ENCODE measurements at places on chromosomes 6 and 20.

- peaks cover 3% of the 10 kb centered on the region for H3K4me1 ChIP-seq
- no peak overlapping the region for H3K27ac ChIP-seq
- DNase-seq = no peak
- H3K4me3 ChIP-seq = no peak overlapping the region
- H3K36me3 ChIP-seq = no peaks in the 10 kb centered on the region
- peaks cover 6% of the 10 kb centered on the region for H3K27me3 ChIP-seq
Observed at GRCh38 chr6:138397128-138398122, 6.6 kb upstream of the HEBP2 start.

DNA sequence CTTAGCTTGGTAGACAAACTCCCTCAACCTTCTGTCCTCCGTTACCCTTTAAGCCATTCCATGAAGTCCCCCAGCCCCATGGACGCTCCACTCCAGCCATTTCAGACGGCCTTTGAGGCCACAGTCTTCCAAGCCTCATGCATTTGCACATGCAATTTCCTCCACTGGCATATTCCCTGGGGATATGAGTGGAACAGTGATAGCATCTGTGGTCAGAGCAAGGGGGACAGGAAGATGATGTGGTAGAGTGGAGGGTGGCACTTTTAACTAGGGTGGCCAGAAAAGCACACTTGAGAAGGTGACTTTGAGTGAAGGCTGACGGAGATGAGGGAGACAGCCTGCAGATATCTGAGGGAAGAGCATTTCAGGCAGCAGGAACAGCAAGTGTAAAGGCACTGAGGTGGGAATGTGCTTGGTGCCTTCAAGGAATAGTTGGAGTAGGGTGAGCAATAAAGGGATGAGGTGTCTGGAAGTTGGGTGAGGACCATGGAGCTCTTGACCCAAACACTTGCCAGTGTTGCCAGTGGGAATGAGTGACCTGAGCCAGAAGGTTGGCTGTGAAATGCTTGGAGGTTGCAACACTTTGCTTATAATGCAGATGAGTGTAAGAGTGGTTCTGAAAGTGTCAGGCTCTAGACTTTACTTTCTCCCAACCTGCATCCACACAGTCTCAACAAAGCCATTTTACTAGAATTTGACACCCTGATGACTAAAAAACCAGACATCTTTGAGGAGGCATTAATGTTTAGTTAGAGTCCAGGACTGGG is 275.6 kb upstream of the SUPT3H start:
- no peak overlapping the region for H3K4me3 ChIP-seq
- no peaks in the 10 kb centered on the region for H3K36me3 ChIP-seq
- H3K4me1 ChIP-seq = peaks cover 10% of the 10 kb centered on the region
- H3K27me3 ChIP-seq = no peaks in the 10 kb centered on the region
- no peak for DNase-seq

GRCh38 chr6:105476978-105477377 is 74.1 kb upstream of the PREP start:
- peaks cover 13% of the 10 kb centered on the region for H3K27me3 ChIP-seq
- H3K27ac ChIP-seq = no peak overlapping the region
- H3K4me3 ChIP-seq = no peak overlapping the region
- DNase-seq = no peak

GRCh38 chr6:6317386-6317785 is 3.1 kb downstream of the F13A1 start:
- no peak overlapping the region for H3K4me3 ChIP-seq
- no peaks in the 10 kb centered on the region for H3K36me3 ChIP-seq
- peaks cover 1% of the 10 kb centered on the region for H3K4me1 ChIP-seq

- DNase-seq = no peak
- no peak overlapping the region for H3K4me3 ChIP-seq
- H3K27ac ChIP-seq = no peak overlapping the region
Observed at GRCh38 chr20:36666181-36666740, 20.3 kb upstream of the SLA2 start.

DNA sequence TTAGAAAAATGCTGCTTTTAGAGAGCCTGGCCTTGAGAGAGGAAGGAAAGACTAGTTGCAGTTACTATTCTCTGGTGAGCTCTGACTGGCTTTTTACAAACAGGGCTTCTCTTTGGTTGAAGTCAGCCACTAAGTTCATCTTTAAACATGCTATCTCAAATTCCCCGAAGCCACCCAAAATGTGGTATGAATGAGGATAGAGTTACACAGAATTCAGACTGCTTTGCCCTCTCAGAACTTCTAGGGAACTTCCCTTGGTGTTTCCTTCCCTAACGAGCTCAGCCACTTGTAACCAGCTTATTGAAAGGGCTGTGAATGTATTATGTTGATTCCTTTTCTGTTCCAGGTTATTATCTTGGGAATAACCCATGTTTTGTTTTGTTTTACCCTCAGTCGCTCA is 73.5 kb downstream of the EFHC1 start:
- H3K27ac ChIP-seq = no peak overlapping the region
- no peaks in the 10 kb centered on the region for H3K27me3 ChIP-seq

DNA sequence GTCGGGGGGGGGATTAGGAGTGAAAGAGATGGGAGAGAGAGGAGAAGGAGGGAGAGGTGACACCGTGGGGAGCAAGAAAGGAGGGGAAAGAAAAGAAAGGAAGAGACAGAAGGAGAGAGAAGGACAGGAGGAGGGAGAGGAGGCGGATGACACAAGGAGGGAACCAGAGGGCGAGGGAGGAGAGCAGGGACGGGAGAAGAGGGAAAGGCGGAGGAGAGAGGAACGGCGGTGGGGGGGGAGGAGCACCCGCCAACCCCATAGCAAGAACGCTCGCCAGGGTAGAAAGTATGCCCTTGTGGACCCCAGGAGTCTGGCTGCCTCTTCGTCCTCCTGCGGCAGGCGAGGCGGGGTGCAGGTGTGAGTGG is 4.5 kb upstream of the INSM1 start:
- H3K4me1 ChIP-seq = peaks cover 56% of the 10 kb centered on the region
- DNase-seq = peak; percentile 32
- H3K36me3 ChIP-seq = no peaks in the 10 kb centered on the region
- peak overlapping the region; percentile 25 for H3K4me3 ChIP-seq

- DNase-seq = no peak
- no peak overlapping the region for H3K27ac ChIP-seq
- H3K4me3 ChIP-seq = no peak overlapping the region
- no peaks in the 10 kb centered on the region for H3K36me3 ChIP-seq
Observed at GRCh38 chr6:122760330-122760729, 19.2 kb upstream of the FABP7 start.

DNA sequence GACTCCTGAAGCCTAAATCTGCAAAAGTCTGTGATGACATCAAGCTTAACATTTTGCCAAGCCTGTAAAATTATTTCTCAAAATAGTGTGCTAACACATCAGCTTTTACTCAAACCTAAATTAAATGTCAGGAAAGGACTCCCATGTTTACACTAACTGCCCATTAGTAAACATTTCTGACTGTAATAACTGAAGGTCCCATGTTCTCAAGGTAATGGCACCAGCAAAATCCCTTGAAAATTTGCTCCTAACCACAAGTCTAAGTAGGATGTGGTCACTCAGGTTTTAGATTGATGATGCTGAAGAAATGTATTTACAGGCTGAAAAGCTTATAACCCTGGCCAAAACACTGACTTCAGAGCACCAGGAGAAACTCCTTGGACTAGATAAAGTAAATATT is 33.0 kb downstream of the BACH2 start:
- H3K27ac ChIP-seq = peak overlapping the region; percentile 95
- no peak for DNase-seq
- H3K4me3 ChIP-seq = no peak overlapping the region

GRCh38 chr6:45174045-45174444 is 154.1 kb upstream of the RUNX2 start:
- H3K27me3 ChIP-seq = no peaks in the 10 kb centered on the region
- no peak for DNase-seq
- H3K27ac ChIP-seq = no peak overlapping the region
- peaks cover 4% of the 10 kb centered on the region for H3K36me3 ChIP-seq

DNA sequence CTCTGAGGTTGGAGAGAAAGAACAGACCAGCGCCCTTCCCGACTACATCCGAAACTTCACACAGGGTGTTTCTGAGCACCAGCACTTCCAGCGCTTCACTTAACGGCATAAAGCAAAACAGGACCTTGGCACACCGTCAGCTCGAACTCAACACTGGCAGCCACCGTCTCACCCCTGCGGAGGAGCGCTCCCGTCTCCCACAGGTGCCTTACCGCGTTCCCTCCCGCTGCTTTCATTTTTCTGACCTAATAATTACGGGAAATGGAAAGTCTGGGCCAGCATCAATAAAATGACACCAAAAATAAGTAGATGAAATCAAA is 37.7 kb upstream of the SYNJ2 start:
- DNase-seq = no peak
- H3K4me1 ChIP-seq = peaks cover 59% of the 10 kb centered on the region
- H3K36me3 ChIP-seq = peaks cover 85% of the 10 kb centered on the region
- no peaks in the 10 kb centered on the region for H3K27me3 ChIP-seq
- no peak overlapping the region for H3K27ac ChIP-seq

- H3K27me3 ChIP-seq = no peaks in the 10 kb centered on the region
- no peak overlapping the region for H3K27ac ChIP-seq
- no peaks in the 10 kb centered on the region for H3K36me3 ChIP-seq
- no peak for DNase-seq
Observed at GRCh38 chr6:81708113-81708699, 44.3 kb downstream of the TENT5A start.

GRCh38 chr6:149317644-149318571 is at the start of gene TAB2:
TAB2 (plus strand) TSS chr6:149317712; CDS start chr6:149369998, 52,286 bp downstream.
- peak within 1 kb of the TSS; percentile 98 for H3K27ac ChIP-seq
- H3K4me3 ChIP-seq = peak within 1 kb of the TSS; percentile 88
- DNase-seq = peak; percentile 87
- no peaks in the 10 kb centered on the region for H3K27me3 ChIP-seq

- H3K27me3 ChIP-seq = peaks cover 94% of the 10 kb centered on the region
- no peak overlapping the region for H3K27ac ChIP-seq
- H3K36me3 ChIP-seq = no peaks in the 10 kb centered on the region
- DNase-seq = no peak
- no peak overlapping the region for H3K4me3 ChIP-seq
- H3K4me1 ChIP-seq = peaks cover 14% of the 10 kb centered on the region
Observed at GRCh38 chr20:40690836-40691565, 2.0 kb upstream of the MAFB start.

GRCh38 chr20:58421497-58421850 is 32.4 kb downstream of the VAPB start:
- no peak for DNase-seq
- H3K36me3 ChIP-seq = peaks cover 77% of the 10 kb centered on the region
- no peaks in the 10 kb centered on the region for H3K27me3 ChIP-seq
- H3K4me1 ChIP-seq = peaks cover 49% of the 10 kb centered on the region
- H3K27ac ChIP-seq = no peak overlapping the region
- no peak overlapping the region for H3K4me3 ChIP-seq

DNA sequence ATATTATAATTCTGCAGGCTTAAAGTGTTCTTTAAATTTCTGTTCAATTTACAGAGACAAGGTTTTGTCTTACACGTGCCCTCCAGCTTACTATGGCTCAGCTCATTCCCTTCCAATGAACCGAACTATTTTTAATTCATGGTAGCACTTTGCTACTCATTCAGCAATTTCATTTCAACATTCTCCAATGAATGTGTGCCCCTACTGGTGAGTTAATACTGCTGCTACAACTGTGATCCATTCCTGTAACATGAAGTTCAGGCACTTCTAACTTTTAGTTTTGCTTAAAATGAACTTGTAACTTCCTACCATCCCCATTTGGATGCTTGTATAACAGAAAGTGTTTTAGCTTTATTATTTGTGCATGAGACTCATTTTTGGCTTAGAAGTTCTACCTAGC is 99.7 kb downstream of the F13A1 start:
- no peak overlapping the region for H3K27ac ChIP-seq
- no peak for DNase-seq
- no peaks in the 10 kb centered on the region for H3K4me1 ChIP-seq
- no peaks in the 10 kb centered on the region for H3K36me3 ChIP-seq

GRCh38 chr6:142088858-142089216 is 43.9 kb upstream of the GJE1 start:
- H3K4me1 ChIP-seq = peaks cover 12% of the 10 kb centered on the region
- no peak for DNase-seq
- no peaks in the 10 kb centered on the region for H3K36me3 ChIP-seq

DNA sequence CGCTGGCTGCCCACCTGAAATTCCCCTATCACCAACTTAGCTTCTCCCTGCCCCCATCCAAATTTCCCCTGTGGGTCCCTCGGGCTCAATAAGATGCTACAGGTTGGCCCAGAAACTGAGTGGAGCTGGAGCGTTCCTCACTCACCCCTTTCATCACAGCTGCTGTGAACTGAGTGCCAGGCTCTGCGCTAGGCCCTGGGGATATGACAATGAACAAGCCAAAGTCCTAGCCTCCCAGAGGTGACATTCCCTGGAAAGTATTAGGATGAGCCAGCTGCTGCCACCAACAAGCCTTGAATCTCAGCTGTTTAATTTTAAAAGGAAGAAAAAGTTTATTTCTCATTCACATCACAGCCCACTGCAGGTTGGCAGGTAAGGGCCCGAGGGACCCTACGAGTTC is 86.6 kb upstream of the EYA2 start:
- no peak overlapping the region for H3K27ac ChIP-seq
- no peak overlapping the region for H3K4me3 ChIP-seq
- peaks cover 38% of the 10 kb centered on the region for H3K27me3 ChIP-seq

GRCh38 chr6:18477301-18477941 is 90.3 kb downstream of the RNF144B start:
- H3K27me3 ChIP-seq = peaks cover 16% of the 10 kb centered on the region
- DNase-seq = no peak
- peaks cover 4% of the 10 kb centered on the region for H3K4me1 ChIP-seq
- H3K27ac ChIP-seq = no peak overlapping the region
- H3K36me3 ChIP-seq = no peaks in the 10 kb centered on the region

DNA sequence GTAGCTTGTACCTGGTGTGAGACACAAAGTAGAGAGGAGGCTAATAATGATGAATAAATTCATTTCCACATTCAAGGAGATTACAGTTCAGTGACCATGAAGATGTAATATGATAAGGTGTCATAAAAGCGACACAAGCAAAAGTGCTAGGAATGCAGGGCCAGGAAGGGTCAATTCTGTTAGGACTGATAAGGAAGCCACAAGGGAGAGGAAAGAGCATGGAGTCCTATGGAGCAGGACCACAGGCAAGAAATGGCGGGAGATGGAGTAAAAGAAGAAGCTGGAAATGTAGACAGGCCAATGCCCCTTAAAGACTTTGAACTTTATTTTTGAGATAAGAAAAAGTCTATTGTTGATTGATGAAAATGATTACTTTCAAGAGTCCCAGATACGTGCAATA is 161.8 kb upstream of the KCNK16 start:
- no peak overlapping the region for H3K4me3 ChIP-seq
- no peak overlapping the region for H3K27ac ChIP-seq
- no peaks in the 10 kb centered on the region for H3K4me1 ChIP-seq
- peaks cover 30% of the 10 kb centered on the region for H3K27me3 ChIP-seq
- H3K36me3 ChIP-seq = no peaks in the 10 kb centered on the region
- DNase-seq = no peak

- DNase-seq = no peak
- H3K27me3 ChIP-seq = no peaks in the 10 kb centered on the region
- H3K27ac ChIP-seq = no peak overlapping the region
- peaks cover 14% of the 10 kb centered on the region for H3K4me1 ChIP-seq
- H3K4me3 ChIP-seq = no peak overlapping the region
Observed at GRCh38 chr20:10572853-10573252, 100.9 kb downstream of the JAG1 start.

- DNase-seq = peak; percentile 83
- peaks cover 96% of the 10 kb centered on the region for H3K36me3 ChIP-seq
- H3K4me1 ChIP-seq = peaks cover 83% of the 10 kb centered on the region
- peak overlapping the region; percentile 61 for H3K4me3 ChIP-seq
Observed at GRCh38 chr20:51400051-51400926, 142.2 kb downstream of the NFATC2 start.

- no peak overlapping the region for H3K4me3 ChIP-seq
- no peak overlapping the region for H3K27ac ChIP-seq
- H3K36me3 ChIP-seq = no peaks in the 10 kb centered on the region
- no peaks in the 10 kb centered on the region for H3K27me3 ChIP-seq
- no peaks in the 10 kb centered on the region for H3K4me1 ChIP-seq
Observed at GRCh38 chr6:123427008-123427407, 209.7 kb downstream of the TRDN start.
